ENCODE measurements at places on chromosomes 13 and 19.

DNA sequence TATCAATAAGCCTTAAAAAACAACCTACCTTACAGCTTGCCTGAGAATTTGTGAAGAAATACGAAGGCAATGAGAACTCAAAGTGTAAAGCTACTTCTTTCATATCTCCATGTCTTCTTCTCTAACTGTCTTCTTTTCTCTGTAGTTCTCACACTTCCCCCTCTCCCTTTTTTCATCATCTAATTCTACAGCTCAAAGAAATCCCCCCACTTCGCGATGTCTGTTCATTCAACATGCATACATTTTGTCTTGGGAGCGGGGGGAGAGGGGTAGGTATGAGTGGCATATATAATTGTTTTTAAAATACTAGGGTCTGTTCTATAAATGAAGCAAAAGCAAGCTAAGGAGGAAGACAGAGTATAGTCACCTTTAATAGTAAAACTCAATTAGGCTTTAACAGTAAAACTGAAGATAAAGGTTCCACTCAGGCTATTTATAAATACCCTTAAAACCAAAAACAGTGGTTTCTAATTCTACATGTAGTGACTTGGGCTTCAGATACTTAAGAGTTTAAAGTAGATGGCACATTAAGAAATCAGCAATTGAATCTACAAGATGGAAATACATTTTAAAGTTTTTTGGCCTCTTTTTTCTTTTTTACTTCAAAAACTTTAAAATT is 106.9 kb downstream of the KLF12 start:
- peak overlapping the region; percentile 85 for H3K27ac ChIP-seq
- H3K27me3 ChIP-seq: no peaks in the 10 kb centered on the region
- H3K4me1 ChIP-seq: peaks cover 79% of the 10 kb centered on the region
- DNase-seq: no peak

DNA sequence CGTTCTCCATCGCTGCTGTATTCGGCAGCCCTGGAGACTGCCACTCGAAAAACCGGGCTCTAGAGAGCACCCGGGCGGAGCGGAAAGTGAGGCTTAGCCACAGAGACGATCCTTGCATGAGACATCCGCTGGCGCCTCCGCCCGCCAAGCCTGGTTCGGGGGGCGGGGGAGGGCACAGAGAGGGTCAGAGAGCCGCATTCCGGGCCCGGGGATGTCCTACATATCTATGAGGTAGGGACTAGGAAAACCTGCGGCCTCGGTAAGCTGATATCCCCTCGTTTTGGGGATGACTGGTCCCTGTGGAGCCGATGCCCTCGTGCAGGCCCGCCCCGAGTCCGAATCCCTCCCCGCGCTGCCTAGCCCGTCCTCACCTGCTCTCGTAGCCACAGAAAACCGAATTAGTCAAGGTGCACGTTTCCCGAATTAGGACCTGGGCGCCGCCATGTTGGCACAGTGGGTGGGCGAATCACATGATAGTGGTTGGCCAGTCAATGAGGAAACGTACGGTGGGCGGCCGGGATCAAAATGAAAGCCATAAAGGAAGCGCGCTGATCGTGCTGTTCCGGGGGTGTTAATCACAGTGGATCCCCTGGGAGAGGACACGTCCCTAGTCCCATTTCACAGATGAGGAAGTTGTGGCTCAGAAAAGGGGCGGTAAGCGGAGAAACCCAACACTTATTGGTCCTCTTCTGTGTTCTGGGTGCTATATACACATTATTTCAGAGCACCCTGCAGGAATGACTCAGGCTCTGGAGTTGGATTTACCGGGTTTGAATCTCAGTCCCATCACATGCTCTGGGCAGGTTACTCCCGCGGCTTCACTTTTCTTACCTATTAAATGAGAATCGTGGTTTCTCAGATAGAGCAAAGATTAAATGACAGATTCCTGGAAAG is at the start of gene TRMT1:
Gene TRMT1, minus strand, starts transcription at position 459 of the 894 bp plus-strand sequence. Its CDS starts 341 bp downstream, at position 118.
- peak within 1 kb of the TSS; percentile 91 for H3K27ac ChIP-seq
- H3K27me3 ChIP-seq: no peaks in the 10 kb centered on the region
- peaks cover 43% of the 10 kb centered on the region for H3K36me3 ChIP-seq
- peak; percentile 78 for DNase-seq

DNA sequence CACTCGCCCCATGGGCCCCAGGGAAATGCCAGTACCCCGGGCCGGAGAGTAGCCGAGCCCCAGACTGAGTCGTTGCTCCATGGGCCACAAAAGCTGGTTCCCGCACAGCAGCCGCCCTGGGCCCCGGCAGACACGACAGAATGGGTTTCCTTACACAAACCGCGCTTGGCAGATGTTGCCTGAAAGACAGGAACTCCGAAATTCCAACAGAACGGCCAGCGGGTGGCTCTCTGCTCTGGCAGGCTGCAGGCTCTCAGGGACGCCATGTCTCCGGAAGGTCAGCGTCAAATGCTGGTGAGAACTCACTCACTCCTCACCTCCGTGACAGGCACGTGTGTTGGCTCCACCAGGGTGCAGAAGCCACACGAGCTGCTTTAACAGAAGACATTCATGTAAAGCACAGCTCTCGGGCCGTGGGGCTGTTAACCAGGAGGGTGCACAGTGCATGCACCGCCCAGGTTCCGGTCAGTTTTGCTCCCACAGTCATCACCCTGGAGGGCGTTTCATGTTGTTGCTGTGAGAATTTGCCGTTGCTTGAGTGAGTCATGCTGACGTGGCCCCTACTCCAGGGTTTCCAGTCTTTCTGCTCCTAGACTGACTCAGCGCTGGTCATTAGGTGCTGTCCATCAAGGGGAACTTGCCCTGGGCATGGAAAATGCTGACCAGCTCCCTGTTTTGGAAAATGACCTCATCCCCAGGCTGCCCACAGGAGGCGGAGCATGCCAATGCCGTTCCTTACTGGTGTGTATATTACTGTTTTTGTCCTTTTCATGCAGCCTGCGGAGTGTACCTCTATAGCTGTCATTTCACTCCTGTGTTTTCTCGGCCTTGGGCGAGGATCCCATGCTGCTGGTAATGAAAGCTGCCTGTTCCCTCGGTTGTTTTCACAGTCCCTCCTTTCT is 44.8 kb downstream of the ANKRD10 start:
- peaks cover 9% of the 10 kb centered on the region for H3K4me1 ChIP-seq
- H3K36me3 ChIP-seq: no peaks in the 10 kb centered on the region
- peaks cover 63% of the 10 kb centered on the region for H3K27me3 ChIP-seq
- no peak for DNase-seq

GRCh38 chr13:24004971-24005370 is 107.7 kb upstream of the C1QTNF9B start:
- no peak for DNase-seq
- no peak overlapping the region for H3K27ac ChIP-seq
- H3K27me3 ChIP-seq: peaks cover 21% of the 10 kb centered on the region
- no peaks in the 10 kb centered on the region for H3K4me1 ChIP-seq

DNA sequence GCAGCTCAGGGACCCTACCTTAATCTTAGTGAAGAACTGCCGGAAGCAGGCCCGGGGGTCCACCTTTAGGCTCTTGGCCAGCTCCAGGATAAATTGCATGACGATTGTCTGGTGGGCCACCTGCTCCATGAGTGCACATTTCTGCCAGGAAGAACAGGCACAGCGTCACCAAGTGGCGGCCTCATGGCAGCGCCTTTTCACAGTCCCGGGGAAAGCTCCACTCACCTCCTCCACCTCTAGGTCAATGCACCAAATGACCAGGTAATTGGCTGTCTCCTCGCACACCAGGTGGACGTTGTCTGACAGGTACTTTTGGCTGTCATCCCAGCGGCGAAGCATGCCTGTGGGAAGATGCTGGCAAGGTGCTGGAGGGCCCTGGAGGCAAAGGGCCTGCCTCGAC is 8.3 kb downstream of the CDC37 start:
- H3K4me3 ChIP-seq: no peak overlapping the region
- no peaks in the 10 kb centered on the region for H3K27me3 ChIP-seq
- peaks cover 74% of the 10 kb centered on the region for H3K36me3 ChIP-seq
- H3K4me1 ChIP-seq: peaks cover 24% of the 10 kb centered on the region

GRCh38 chr13:27283906-27284493 is 13.4 kb downstream of the RASL11A start:
- H3K4me1 ChIP-seq: no peaks in the 10 kb centered on the region
- no peaks in the 10 kb centered on the region for H3K36me3 ChIP-seq
- H3K4me3 ChIP-seq: no peak overlapping the region
- peaks cover 44% of the 10 kb centered on the region for H3K27me3 ChIP-seq
- no peak overlapping the region for H3K27ac ChIP-seq

DNA sequence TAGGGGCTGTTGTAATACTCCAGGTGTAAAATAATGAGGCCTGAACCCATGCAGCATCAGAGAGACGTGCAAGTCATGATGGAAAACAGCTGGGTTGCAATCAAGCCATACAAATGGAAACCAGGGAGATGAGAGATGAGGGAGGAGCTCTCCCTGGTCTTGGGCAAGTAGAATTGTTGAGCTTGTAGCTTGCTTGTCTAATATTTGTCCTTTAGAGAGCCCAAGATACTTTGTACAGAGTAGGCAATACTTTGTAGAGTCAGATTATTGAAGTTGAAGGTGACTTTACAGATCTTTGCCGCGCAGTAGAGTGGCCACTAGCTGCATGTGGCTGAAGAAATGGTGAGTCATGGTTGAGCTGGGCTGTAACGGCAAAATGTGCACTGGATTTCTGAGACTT is 8.3 kb downstream of the ATP8A2 start:
- no peak for DNase-seq
- H3K36me3 ChIP-seq: peaks cover 3% of the 10 kb centered on the region
- peaks cover 72% of the 10 kb centered on the region for H3K27me3 ChIP-seq
- H3K27ac ChIP-seq: no peak overlapping the region
- no peaks in the 10 kb centered on the region for H3K4me1 ChIP-seq
- H3K4me3 ChIP-seq: no peak overlapping the region

GRCh38 chr13:25689539-25689938 is 317.8 kb downstream of the ATP8A2 start:
- H3K4me3 ChIP-seq: no peak overlapping the region
- no peaks in the 10 kb centered on the region for H3K36me3 ChIP-seq
- no peaks in the 10 kb centered on the region for H3K4me1 ChIP-seq
- no peak overlapping the region for H3K27ac ChIP-seq

- DNase-seq: no peak
- no peaks in the 10 kb centered on the region for H3K36me3 ChIP-seq
- H3K4me1 ChIP-seq: no peaks in the 10 kb centered on the region
- no peak overlapping the region for H3K27ac ChIP-seq
- no peaks in the 10 kb centered on the region for H3K27me3 ChIP-seq
- no peak overlapping the region for H3K4me3 ChIP-seq
Observed at GRCh38 chr13:104871456-104871855, 1664.0 kb downstream of the EFNB2 start.

- H3K36me3 ChIP-seq: no peaks in the 10 kb centered on the region
- no peak for DNase-seq
- H3K4me3 ChIP-seq: no peak overlapping the region
- no peaks in the 10 kb centered on the region for H3K27me3 ChIP-seq
- H3K27ac ChIP-seq: no peak overlapping the region
Observed at GRCh38 chr13:103164251-103164650, 98.0 kb upstream of the SLC10A2 start.

DNA sequence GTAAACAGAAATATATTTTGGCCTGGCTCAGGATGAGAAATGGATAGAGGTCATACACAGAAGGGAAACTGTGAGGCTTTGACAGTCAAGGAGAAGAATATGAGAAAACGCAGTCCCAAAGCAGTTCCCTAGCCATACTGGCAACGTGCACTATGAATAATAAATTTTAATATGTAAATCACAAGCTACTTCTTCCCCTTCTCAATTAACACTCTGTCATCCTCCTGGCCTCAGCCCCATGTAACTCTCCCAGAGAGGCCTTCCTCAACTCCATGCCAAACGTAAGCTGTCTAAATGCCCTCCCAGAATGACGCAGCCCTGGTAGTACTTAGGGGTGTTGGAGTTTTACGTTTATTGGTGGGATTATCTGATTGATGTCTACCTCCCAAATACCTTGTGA is 732.6 kb downstream of the LIG4 start:
- H3K4me1 ChIP-seq: no peaks in the 10 kb centered on the region
- H3K4me3 ChIP-seq: no peak overlapping the region
- no peak for DNase-seq
- H3K27me3 ChIP-seq: no peaks in the 10 kb centered on the region
- no peaks in the 10 kb centered on the region for H3K36me3 ChIP-seq
- no peak overlapping the region for H3K27ac ChIP-seq

DNA sequence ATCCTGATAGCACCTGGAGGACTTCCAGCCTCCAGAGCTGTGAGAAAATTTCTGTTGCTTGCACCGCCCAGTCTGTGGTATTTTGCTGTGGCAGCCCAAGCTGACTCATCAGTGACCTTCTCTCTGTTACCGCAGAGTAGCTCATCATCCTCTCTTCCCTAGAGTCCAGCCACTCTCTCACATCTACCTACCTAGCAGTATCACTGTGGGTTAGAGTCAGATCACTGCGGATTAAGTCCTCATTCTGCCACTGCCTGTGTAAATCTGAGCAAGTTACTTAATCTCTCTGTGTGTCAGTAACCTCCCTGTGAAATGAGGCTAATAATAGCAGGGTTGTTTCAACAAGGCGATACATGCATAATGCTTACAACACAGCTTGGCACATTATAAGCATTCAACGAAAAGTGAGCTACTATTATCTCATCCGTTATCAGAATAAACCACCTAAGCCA is 40.3 kb upstream of the USPL1 start:
- peaks cover 3% of the 10 kb centered on the region for H3K36me3 ChIP-seq
- H3K4me3 ChIP-seq: peak overlapping the region; percentile 51
- peak overlapping the region; percentile 4 for H3K27ac ChIP-seq
- H3K27me3 ChIP-seq: no peaks in the 10 kb centered on the region

GRCh38 chr19:35281303-35281702 is 1.0 kb upstream of the HAMP start:
- H3K4me1 ChIP-seq: peaks cover 3% of the 10 kb centered on the region
- peaks cover 36% of the 10 kb centered on the region for H3K27me3 ChIP-seq
- H3K27ac ChIP-seq: peak overlapping the region; percentile 49
- DNase-seq: no peak
- H3K4me3 ChIP-seq: peak overlapping the region; percentile 6

- H3K4me1 ChIP-seq: peaks cover 11% of the 10 kb centered on the region
- H3K27ac ChIP-seq: no peak overlapping the region
- peaks cover 45% of the 10 kb centered on the region for H3K36me3 ChIP-seq
- no peak for DNase-seq
Observed at GRCh38 chr19:35170359-35171061, 16.0 kb downstream of the FXYD5 start.

- no peak for DNase-seq
- H3K27ac ChIP-seq: no peak overlapping the region
- no peaks in the 10 kb centered on the region for H3K4me1 ChIP-seq
Observed at GRCh38 chr13:76795701-76796695, 90.2 kb downstream of the KCTD12 start.

- peaks cover 15% of the 10 kb centered on the region for H3K4me1 ChIP-seq
- H3K4me3 ChIP-seq: peak overlapping the region; percentile 92
- H3K27me3 ChIP-seq: no peaks in the 10 kb centered on the region
- peaks cover 12% of the 10 kb centered on the region for H3K36me3 ChIP-seq
- H3K27ac ChIP-seq: peak overlapping the region; percentile 93
Observed at GRCh38 chr19:52600639-52601024, 30.5 kb downstream of the ZNF701 start.

GRCh38 chr13:28503182-28503967 is 8.4 kb upstream of the FLT1 start:
- no peaks in the 10 kb centered on the region for H3K36me3 ChIP-seq
- DNase-seq: no peak
- no peaks in the 10 kb centered on the region for H3K4me1 ChIP-seq
- no peak overlapping the region for H3K27ac ChIP-seq

GRCh38 chr13:24629320-24629719 is 50.9 kb upstream of the ATP12A start:
- H3K27ac ChIP-seq: peak overlapping the region; percentile 82
- no peaks in the 10 kb centered on the region for H3K27me3 ChIP-seq
- peaks cover 33% of the 10 kb centered on the region for H3K4me1 ChIP-seq
- no peak overlapping the region for H3K4me3 ChIP-seq
- no peak for DNase-seq
- no peaks in the 10 kb centered on the region for H3K36me3 ChIP-seq

All from effector memory CD8-positive, alpha-beta T cell (primary cell).